ENCODE measurements at places on chromosomes 1 and 21.

DNA sequence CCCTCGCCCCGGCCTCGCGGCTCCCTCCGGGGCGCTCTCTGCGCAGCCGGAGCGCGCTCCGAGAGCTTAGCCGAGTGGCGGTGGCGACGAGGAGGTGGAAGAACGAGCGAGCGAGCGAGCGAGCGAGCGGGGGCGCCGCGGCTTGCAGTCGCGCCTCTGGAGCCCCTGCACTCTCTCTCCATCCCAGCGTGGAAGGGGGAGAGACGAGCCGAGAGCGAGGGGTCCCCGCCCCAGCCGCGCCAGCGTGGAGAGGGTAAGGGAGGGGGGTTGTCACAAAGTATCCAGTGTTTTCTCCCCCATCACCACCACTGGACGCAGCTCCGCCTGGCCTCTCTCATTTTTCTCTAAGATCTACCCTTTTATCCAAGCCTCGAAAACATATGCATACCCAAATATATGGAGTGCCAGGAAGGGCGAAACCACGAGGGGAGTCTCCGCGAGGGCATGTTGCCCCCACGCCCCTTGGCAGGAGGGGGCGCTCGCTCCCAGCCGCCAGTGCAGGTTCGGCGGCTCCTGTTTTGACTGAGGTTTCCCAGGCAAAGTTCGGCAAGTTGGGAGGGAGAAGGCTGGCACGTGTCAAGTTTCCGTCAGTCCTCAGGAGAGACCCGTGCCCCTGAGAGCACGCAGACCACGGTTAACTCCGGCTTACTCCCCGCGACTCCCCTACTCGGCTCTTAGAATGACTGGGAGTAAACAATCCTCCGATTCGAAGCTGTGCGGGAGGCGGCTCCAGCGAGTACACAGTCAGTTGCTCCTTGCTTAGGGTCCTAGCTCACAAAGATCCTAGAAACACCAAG, 569 bp upstream of the DAB1 start:
- DNase-seq = peak; percentile 78

DNA sequence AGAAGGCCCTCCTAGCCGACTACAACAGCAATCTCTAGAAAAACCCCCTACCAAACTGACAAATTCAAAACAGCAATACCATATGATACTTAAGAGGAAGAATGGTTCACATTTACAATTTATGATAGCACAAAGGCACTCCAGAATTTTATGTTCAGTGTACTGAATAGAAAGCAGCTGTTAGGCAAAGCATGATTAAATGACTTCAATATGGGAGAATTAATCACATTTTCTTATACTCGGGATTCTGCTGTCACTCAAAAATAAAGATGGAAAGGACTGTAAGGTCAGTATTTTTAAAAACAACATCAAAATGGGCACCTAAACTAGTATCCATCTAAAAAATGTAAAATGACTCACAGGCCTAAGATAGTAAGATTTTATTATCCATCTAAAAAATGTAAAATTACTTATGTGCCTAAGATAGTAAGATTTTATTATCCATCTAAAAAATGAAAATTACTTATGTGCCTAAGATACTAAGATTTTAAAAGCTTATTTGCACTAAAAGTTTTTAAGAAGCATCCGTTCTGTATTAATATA, 198.5 kb downstream of the SMYD3 start:
- no peak for DNase-seq

DNA sequence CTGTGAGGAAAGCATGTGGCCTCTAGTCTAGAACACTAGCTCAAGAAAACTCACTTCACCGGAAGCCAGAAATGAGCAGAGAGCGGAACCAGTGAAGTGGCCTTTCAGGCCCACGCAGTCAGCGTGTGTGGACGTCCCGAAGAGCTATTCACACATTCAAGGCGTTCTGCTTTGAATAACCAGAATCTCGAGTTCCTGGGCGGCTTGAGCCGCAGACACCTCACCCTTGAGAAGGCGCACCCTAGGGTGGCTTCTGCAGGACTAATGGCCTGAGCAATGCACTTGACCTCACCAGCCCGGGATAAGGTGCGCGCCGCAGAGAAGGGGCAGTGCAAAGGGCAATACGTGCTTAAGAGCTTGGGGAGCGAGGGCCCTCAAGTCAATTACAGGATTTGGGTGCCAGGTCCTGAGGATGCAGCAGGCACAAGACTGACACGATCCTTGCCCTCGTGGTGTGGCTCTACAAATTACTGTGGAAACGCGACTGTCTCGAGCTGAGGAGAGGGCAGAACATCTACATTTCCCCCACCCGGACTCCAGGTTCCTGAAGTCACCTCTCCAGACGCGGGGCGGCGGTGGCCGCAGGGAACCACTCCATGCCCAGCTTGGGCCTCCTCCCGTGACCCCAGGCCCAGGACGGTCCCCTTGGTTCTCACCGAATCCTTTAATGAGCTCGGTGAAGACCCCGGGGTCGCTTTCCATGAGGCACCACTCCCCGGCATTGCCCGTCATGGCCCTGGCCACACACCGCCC, 455 bp downstream of the UCHL5 start:
- DNase-seq = peak; percentile 44

DNA sequence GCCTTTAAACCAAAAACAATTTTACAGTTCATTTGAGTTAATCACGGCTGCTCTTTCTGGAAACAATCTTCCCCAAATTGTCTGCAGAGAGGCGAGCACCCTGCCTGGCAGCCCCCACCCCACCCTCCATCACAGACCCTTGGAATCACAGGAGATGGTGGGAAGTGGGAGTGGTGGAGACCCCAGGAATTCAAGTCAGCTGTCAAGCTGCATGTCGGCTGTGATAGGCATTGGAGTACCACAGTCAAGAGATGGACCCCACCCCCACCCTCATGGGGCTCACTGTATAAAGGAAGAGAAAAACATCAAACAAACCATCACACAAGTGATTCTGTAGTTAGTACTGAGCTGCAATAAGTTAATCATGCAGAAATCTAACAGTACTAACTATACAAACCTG, 360.4 kb downstream of the MATN1 start:
- no peak for DNase-seq

GRCh38 chr1:3067301-3067670, 1.7 kb upstream of the PRDM16 start:
- no peak for DNase-seq

DNA sequence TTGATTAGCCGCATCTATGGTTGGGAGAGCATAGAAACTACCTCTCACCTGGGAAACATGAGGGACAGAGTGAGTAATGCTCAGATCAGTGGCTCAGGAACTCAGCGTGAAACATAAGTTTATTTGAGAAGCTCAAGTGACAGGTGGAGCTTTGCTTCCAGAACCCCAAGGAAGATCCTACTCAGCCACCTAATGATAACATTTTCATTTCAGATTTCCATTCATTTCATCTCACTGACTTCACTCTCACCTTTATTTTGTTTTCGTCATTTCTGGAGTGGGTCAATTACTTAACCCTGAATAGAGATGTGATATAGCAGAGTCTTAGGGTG, 145.5 kb upstream of the DUSP10 start:
- no peak for DNase-seq

- DNase-seq = no peak
Observed at GRCh38 chr1:55751776-55752175, 536.6 kb upstream of the USP24 start.

Data from stomach (tissue), 19 donors.